Stimulated activated CD4-positive, alpha-beta T cell treated with anti-CD3 and anti-CD28 coated beads, Interleukin-4, amount 100 ng/mL, for 24 hours (primary cell): ENCODE measurements at places on chromosomes 6 and 20.
A peak's percentile ranks its signal among the peaks of the same experiment; 100 is the strongest.

- no peak for DNase-seq
Observed at GRCh38 chr20:38173237-38174156, 8.4 kb upstream of the TGM2 start.

DNA sequence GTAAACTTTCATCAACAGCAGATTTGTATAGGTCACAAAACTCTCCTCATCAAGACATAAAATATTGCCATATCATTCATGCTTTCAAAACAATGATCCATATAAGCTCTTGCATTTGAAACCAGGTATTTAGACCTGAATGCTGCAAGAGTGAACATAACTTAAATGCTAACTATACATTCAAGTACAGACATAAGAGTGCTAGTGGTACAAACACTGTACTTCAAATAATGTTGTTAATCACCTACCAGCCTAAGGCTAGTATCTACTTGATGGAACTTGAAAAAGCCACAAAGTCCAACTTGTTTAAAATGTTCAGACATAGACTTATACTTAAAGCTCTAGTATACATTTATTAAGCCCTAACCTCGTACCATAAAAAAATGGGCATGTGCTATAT is 16.0 kb upstream of the GSTA2 start:
- DNase-seq: no peak

DNA sequence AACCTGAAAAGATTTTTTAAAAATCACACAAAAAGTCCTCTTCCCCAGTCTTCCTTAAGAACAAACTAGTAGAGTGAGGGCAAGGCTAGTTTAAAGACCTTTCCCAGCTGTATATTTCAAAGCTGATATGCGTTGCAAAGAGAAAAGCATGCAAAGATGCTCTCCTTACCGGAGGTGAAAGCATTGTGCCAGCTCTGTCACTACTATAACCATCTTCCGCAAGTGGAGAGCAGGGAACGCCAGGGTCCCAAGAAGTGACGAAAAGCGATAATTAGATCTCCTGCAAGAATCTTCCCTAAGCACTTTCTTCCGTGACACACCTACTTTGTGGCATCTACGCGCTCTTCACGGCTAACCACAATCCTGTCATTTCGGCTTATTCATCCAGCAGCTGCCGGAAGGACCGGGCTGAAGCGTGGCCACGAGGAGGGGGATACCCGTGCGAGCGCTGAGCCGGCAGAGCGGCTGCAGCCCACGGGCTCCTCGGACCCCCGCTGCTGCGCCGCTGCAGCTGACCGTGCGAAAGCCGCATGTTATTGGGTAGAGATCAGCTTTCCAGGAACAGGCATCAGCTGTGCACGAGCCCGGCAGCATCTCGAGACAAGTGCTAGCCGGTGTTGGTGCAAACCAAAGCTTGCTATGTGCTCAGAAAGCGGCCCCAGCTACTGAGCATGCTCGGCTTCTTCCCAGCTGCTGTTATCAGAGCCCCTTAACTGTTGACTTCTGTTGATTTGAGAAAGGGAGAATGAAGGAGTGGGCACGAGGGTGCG is 57.2 kb upstream of the ARHGAP18 start:
- DNase-seq: peak; percentile 66

GRCh38 chr6:27532820-27533538 is 60.1 kb upstream of the ZNF184 start:
- no peak for DNase-seq

GRCh38 chr6:154229786-154230185 is 126.8 kb downstream of the IPCEF1 start:
- peak; percentile 71 for DNase-seq

DNA sequence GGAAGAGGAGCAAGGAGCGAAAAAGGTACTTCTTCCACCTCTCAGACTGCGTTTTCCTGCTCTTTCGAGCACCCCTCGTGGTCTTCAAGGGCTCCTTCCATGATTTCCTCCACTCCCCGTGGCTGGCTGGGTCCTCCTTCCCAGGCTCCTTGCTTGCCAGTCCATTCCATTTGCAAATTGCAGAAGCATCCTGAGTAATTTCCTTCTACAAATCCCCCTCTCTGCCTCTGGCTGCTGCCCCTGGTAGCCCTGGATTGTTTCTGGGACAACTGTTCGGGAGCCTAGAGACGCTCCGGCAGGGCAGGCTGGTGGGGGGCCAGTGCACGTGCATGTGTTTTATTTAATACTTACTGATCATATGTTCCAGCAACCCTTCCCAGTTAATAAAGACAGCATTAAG is 173.1 kb downstream of the ZMYND8 start:
- no peak for DNase-seq

GRCh38 chr20:25259788-25260254 is 11.9 kb downstream of the PYGB start:
- no peak for DNase-seq

DNA sequence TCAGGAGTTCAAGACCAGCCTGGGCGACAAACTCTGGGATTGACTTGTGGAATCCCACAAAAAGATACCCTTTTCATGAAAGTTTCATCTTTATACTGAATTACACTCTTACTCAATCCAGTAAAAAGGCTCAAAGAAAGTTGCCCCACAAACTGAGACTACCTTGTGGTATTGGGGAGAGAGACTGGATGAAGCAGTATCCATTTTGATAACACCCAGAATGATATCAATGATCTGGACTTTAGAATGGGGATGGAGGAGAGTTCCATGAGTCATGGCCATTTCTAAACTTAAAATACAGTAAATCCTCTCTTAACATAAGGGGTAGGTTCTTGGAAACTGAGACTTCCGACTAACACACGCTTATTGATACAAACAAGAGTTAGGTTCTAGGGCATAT is 4.7 kb downstream of the STAU1 start:
- DNase-seq: no peak

DNA sequence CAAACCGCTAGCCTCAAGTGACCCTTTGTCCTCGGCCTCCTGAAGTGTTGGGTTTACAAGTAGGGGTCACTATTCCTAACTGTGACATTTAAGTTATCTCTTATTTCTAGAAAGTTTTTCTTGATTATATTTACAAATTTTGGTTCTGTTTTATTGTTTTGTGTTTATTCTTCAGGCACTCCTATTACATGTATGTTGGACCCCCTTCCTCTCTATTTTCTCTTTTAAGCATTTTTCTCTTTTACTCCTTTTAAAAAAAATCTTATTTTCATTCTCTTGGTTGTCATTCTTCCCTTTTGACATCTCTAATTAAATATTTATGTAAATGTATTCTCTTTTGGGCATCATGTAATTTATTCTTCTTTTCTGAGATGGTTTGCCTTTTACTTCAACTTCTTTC is 50.4 kb upstream of the MAP3K7 start:
- no peak for DNase-seq

- no peak for DNase-seq
Observed at GRCh38 chr6:138997136-138997535, 9.1 kb upstream of the REPS1 start.

DNA sequence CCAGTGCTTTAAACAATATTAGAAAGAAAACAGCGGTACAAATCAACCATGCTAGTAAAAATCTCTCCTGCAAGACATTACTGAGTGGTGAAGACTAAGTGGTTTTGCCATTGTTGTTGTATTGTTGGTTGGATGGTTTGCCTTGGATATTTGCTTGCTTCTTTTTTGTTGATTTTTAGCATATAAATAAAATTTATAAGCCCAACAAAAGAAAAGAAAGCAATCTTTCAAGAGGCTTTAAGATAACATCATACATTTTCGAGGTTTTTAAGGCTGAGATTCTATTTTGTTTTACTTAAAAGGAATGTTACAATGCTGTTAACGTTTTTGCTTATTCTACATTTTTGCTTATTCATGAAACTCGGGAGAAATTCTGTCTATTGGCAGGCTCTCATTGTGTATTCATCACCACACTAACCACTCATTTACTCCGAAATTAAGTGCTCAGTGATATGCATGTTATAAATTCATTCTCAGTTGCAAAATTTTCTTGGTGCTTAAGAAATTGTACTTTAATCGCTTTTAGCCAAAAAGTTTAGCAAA is 139.1 kb downstream of the LAMA2 start:
- no peak for DNase-seq

GRCh38 chr20:49812507-49813304 is at the start of gene SLC9A8:
SLC9A8 (plus strand) TSS chr20:49812828; CDS start chr20:49812923, 95 bp downstream.
- peak; percentile 86 for DNase-seq

DNA sequence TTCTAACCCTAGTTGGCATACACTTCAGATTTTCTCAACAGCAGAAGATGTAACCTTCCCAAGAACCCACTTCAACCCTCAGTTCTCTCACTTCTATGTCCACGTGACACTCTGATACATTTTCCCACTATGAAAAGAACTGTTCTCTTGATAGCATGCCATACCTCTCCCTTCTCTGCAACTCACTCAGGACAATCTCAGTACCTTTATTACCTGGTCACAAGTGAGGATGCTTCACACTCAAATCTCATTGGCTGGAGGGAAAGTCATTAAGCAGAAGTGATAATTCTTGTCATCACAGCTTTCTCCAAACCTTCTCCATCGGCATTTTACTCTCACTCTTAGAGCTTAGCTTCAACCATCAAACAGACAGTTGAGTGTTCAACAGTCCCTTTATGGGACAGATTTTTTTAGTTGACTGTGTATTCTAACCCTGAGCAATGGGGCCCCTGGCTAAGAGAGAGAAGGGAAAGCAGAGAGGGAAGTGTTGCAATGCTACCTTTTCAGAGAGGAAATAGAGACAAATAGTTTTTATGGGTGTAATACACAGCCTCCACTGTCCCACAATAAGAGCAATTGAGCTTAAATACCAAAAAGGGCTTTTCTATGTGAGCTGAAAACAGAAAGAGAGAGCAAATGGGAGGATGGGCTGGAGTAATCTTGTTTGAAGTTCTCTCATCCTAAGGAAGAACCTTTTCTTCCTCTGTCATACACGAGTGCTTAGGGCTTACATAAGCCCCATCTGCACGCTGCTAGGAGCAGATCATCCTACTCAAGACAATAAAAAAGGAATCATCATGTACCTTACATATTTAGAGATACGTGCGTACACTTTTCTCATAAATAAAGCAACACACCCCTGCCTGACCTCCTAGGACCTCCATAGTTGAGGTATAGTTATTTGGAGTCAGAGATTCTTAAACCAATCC is 16.0 kb downstream of the HLA-DPA1 start:
- DNase-seq: no peak

DNA sequence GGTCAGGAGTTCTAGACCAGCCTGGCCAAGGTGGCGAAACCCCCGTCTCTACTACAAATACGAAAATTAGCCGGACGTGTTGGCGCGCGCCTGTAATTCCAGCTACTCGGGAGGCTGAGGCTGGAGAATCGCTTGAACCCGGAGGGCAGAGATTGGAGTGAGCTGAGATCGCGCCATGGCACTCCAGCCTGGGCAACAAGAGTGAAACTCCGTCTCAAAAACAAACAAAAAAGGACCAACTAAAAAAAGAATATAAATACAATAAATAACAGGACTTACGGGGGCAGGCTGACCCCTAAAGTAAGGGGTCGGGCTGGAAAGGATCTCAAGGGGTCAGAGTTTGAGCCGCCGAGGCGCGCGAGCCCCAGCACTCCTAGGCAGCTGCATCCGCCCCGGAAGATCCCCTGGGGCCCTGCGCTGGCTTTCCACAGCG is 509 bp upstream of the TPD52L2 start:
- DNase-seq: no peak

DNA sequence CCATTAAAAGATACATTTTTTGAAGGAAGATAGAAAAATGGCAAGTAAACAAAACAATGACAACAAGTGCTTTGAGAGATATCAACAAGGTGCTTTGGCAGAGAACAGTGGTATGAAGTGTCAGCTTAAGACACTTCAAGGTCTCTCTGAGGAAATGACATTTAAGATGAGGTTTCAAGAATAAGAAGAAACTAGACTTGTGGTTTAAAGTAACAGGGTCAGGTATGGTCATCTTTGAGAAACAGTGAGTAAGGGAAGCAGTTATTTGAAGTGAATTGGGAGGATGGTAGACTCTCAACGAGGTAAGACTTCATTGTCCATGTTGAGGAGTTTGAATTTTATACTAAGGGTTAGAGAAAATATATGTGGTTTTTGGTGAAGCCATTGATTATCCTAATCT is 77.8 kb downstream of the SYCP2L start:
- DNase-seq: no peak

DNA sequence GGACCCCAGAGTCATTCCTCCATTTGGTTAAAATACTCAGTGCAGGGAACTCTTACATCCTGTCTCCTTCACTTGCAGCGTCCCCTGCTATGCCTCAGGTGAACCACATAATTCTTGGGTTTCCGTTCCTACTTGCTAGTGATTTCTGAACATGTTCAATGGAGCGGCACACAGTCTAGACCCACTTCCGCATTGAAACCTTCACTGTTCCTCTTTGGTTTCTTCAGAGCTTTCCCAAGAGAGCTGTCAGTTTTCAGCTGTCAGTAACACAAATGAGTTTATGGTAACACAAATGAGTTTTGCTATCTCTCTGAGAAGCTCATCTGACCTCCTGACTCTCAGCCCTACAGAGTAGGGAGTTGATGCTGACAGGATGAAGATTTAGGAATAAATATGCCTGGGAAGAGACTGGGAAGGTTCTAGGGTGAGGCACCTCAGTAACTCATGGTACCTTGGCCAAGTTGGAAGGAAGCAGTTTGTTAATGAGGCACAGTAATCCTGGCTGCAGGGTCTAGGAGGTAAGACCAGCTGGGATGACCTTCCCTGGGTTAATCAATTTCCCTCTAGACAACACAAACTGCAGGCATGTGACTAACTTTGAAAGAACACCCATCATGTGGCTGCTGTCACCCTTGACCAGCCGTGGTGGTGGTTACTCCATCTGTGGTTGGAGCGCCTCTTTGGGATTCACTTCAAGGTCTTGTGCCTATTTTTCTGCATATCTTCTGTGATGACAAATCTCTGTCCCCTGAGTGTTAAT is 5.4 kb downstream of the SYS1 start:
- peak; percentile 37 for DNase-seq

DNA sequence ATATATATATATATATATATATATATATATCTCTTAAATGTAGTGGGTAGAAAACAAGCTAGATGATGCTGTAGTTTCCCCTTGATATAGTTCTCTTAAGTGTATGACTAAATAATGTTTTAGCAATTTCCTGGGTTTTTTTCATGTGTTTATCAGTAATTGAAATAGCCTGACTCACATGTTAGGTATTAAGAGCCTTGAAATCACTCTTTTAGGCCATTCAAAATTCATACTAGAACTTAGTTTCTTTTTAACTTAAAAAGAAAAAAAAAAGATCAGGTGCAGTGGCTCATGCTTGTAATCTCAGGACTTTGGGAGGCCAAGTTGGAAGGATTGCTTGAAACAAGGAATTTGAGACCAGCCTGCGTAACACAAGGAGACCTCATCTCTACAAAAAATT is 44.1 kb downstream of the NKX2-4 start:
- no peak for DNase-seq

DNA sequence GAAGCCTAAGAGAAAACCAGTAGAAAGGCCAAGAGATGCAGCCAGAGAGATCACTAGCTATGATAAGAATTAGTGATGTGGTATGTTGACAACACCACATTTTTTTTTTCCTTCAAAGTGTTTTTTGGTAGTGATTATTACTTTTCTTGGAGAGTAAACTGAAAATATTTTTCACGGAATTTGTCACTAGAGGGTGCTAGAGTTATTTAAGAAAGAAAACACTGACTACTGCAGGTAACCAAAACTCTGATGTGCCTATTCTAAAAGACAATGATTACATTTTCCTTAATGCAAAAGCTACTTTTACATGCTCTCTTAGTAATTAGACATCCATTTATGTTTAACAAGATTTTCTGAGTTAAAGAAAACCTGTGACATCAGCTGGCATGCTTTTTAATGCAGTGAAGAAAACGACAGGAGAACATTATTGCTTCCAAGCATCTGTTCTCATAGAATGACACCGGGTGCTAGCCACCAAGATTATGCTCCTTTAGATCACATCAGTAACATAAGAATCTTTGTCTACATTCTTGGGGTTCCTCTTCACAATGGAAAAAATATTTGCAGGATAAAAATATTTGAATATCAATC is 28.8 kb downstream of the RWDD2A start:
- no peak for DNase-seq

- DNase-seq: no peak
Observed at GRCh38 chr6:36505744-36506534, 41.3 kb downstream of the STK38 start.
